A549 treated with Hydrocortisone at 1 μM for 4 hours (cell line): ENCODE measurements at places on chromosomes 6 and 20. TPM values are rescaled to one million over a fixed set of nuclear protein-coding genes. Genes with fewer than 3 reads are reported as not detected.

The VWA7 gene
- 1.1 to 1.7 TPM (median 1.5 TPM) in 5 replicates for total RNA-seq

The RAB32 gene
- total RNA-seq: 32.5 to 46.2 TPM (median 42.2 TPM) in 5 replicates

The RAMACL gene
- total RNA-seq: 0.08 to 0.16 TPM (median 0.10 TPM) in 5 replicates

The DCBLD1 gene
- total RNA-seq: 23.9 to 31.0 TPM (median 27.9 TPM) in 5 replicates

The WFDC5 gene
- not detected in 5 replicates for total RNA-seq

The ERVFRD-1 gene
- not detected in 5 replicates for total RNA-seq

The BMP7 gene
- total RNA-seq: 0.38 to 1.1 TPM (median 0.53 TPM) in 5 replicates

The SLCO4A1 gene
- 11.4 to 13.4 TPM (median 12.6 TPM) in 5 replicates for total RNA-seq

The COL19A1 gene
- total RNA-seq: not detected in 5 replicates

The NOX3 gene
- not detected in 5 replicates for total RNA-seq

The PMEPA1 gene
- total RNA-seq: 181 to 327 TPM (median 291 TPM) in 5 replicates

The CRISP1 gene
- total RNA-seq: not detected in 5 replicates

The MATN4 gene
- total RNA-seq: 0.06 to 0.16 TPM (median 0.08 TPM) in 5 replicates

The NFATC2 gene
- total RNA-seq: 6.7 to 8.6 TPM (median 8.2 TPM) in 5 replicates

The CYB5R4 gene
- total RNA-seq: 21.3 to 26.3 TPM (median 23.1 TPM) in 5 replicates

The ULBP3 gene
- total RNA-seq: 2.5 to 4.9 TPM (median 3.4 TPM) in 5 replicates

The LY6G6F gene
- not detected in 5 replicates for total RNA-seq

The C6orf58 gene
- total RNA-seq: 0.12 to 0.18 TPM (median 0.18 TPM) in 3 of 5 replicates, not detected in the others

The MYH7B gene
- 0.02 to 0.12 TPM (median 0.09 TPM) in 5 replicates for total RNA-seq

The ZSCAN23 gene
- not detected in 5 replicates for total RNA-seq

The IL17F gene
- not detected in 5 replicates for total RNA-seq

The POU5F1 gene
- 10.0 to 17.0 TPM (median 11.3 TPM) in 5 replicates for total RNA-seq

The ZSCAN31 gene
- 1.6 to 2.3 TPM (median 1.8 TPM) in 5 replicates for total RNA-seq

The DHX16 gene
- 25.6 to 29.8 TPM (median 27.5 TPM) in 5 replicates for total RNA-seq
